ENCODE measurements at places on chromosomes 1 and 21. TPM values are rescaled to one million over a fixed set of nuclear protein-coding genes. Genes with fewer than 3 reads are reported as not detected.

The A3GALT2 gene
- not detected for total RNA-seq

The RPTN gene
- total RNA-seq: not detected

The ARHGEF16 gene
- total RNA-seq: not detected

The GCSAML gene
- 1.4 TPM for total RNA-seq

The CAPN8 gene
- total RNA-seq: 0.84 TPM

Measured in natural killer cell (primary cell).